Body of pancreas (tissue), 4 donors: ENCODE measurements at places on chromosomes 4 and X. TPM values are rescaled to one million over a fixed set of nuclear protein-coding genes. Genes with fewer than 3 reads are reported as not detected.
A peak's percentile ranks its signal among the peaks of the same experiment; 100 is the strongest.

DNA sequence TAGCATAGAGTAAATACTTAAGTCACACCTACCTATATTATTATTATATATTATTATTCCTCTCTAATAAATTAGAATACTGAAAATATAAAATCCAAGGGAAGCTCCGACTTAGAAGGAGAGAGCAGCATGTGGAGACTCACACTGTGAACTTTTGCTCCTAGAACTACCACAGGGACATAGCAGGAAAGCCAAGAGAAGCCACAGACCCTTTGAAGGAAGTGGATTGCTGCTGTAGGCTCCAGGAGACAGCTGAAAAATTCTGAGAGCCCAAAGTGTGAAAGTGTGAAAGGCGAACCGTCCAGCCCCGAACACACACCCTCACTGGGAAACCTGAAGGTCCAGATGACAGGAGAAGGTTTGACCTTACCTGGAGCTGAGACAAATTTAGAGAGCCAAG, 177.0 kb downstream of the FAM13A start:
- no peak for DNase-seq

GIMD1 gene
- total RNA-seq, result not detected

- DNase-seq, result peak; percentile 92
Measured at GRCh38 chrX:7927259-7928167, at the start of gene PNPLA4. Gene PNPLA4 (minus strand): TSS chrX:7927413. CDS start chrX:7926119, 1,294 bp downstream.

DNA sequence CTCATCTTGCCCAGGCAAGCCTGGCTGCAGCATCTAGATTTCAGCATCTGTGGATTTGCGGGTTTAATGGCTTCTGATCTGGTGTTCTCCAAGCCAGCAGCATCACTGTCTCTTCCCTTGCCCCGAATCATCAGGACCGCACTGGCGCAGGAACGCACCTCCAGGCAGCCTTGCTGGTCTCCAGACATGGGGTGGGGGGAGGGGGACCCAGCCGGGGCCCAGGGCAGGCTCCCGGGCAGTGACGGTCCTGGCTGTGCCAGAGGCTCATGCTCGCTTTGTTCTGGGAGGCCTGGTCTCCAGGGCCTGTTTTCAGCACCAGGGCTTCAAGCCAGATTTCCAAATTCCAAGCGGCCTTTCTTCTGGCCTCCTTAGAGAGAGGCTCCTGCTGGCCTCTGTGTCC, 4.9 kb downstream of the CFAP99 start:
- no peak for DNase-seq

H2BW1 gene
- not detected for total RNA-seq

DNA sequence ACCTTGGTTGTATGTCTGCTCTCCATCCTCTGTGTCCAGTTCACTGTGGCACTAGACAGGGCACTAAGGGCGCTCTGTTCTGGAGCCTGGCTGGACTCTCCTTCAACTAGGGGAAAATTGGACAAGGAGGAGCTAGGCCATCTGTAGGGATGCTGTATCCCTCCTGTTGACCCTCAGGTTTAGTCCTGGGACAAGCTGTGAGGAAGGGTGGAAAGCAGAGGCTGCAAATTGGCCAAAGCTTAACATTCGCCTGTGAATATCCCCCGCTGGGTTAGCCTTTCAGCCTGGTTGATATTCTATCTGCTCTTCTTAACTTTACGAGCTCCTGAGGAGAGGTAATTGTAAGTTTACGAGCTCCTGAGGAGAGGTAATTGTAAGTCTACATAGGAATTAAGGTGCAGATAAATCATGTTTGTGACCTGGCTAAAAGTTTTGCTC, 64.4 kb upstream of the ENPEP start:
- no peak for DNase-seq

GRCh38 chr4:56093576-56093975, 144.8 kb downstream of the CEP135 start:
- DNase-seq, result no peak

GRCh38 chrX:77658886-77659285, 127.1 kb downstream of the ATRX start:
- DNase-seq, result no peak

DNA sequence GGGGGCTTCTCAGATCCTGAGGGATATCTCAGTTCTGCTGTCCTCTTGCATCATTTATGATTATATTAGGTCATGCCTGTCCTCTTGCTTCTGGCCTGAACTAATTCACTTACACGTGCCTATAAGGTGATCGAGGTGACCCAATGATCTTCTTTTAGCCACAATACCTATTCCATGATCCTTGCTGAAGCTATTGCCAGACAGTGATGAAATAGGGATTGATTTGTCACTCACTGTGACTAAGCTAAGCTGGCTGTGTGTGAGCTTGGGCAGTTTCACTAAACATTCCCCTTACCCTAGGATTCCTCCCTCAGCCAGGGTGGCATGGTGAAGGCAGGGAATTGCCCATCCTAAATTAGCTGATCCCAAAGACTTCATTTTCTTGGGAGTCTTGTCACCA, 19.0 kb downstream of the HADH start:
- no peak for DNase-seq

DNA sequence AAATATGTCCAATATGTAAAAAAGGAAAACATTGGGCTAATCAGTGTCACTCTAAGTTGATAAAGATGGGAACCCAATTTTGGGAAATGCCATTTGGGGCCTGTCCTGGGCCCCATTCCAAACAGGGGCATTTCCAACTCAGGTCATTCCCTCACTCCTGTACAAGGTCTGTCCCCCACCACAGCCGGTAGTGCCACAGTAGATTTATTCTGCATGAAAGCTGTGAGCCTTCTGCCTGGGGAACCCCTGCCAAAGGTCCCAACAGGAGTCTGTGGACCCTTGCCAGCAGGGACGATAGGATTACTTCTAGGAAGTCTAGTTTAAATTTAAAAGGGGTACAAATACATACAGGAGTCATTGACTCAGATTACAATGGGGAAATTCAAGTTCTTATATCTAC, 317.6 kb upstream of the GNPDA2 start:
- DNase-seq, result no peak

MAGIX gene
- 40.9 TPM for total RNA-seq

- DNase-seq, result no peak
Measured at GRCh38 chr4:182929296-182929695, 12.1 kb upstream of the DCTD start.

TMEM129 gene
- 26.7 TPM for total RNA-seq

- no peak for DNase-seq
Measured at GRCh38 chrX:132657876-132658275, 169.0 kb upstream of the MBNL3 start.

GRCh38 chrX:139002319-139002718, 290.8 kb upstream of the FGF13 start:
- no peak for DNase-seq

GRCh38 chr4:144666539-144667175, 20.7 kb downstream of the HHIP start:
- no peak for DNase-seq
